ENCODE measurements at places on chromosomes 4 and X.

DNA sequence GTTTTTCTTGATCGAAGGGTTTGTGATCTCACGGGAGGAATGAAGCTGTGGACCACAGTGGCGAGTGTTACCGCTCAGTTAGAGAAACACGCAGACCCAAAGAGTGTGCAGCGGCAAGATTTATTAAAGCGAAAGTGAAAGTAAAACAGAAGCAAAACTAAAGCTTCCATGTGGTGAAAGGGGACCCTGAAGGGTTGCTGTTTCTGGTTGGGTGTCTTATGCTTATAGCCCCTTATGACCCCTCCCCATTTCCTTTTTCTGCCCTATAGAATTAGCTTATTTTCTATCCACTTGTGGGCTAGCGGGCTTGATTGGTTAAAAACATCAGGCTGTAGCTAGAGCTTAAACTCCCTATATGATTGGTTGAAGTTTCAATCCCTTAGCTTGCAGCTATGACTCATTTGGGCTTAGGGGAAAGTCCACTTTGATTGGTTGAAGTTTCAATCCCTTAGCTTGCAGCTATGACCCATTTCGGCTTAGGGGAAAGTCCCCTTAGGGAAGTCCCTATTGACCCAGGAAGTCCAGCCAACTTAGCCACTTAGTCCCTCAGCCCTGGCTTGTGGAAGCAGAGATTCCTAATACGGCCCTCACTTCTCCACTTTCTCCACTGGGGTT lies 171.2 kb upstream of the NWD2 start:
- DNase-seq = no peak

- no peak for DNase-seq
These were observed 225.8 kb downstream of the FGF13 start for GRCh38 chrX:138485767-138486166.

- DNase-seq = no peak
These were observed 51.1 kb upstream of the SLC10A4 start for GRCh38 chr4:48432017-48432416.

- no peak for DNase-seq
These were observed 74.0 kb upstream of the BCOR start for GRCh38 chrX:40171513-40172400.

DNA sequence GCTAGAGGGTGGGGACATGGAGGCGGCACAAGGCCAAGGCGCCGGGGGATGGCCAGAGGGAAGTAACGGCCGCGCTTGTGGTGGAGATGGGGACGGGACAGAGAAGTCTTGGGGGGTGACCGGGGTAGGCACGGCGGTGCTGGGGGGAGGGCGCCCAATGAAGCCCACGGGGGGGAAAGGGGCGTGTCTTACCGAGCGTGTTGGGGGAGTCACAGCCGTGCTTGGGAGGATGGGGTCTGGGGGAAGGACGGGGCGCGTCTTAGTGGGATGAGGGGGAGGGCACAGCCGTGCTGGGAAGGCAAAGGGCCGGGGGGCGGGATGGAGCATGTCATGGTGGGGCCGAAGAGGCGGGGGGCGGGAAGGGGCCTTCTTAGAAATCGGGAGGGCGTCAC lies 952 bp downstream of the ARSD start:
- DNase-seq = no peak

DNA sequence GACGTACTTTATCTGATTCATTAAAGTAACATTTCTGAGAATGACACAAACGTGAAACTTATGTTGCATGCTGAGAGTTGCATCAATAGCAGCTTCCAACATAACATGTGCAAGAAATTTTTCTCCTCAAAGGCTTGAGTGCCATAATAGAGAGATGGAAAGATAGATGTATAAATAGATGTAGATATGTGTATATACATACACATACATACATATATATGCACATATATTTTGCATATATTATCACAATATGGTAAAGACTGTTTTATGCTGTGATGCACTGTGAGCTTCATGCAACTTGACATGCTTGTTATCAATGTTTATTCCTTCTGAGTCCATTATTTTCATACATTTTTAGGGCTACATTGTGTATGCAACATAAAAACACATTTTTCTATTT lies 270.6 kb upstream of the GALNTL6 start:
- DNase-seq = no peak

GRCh38 chrX:109987884-109988283 lies 15.0 kb upstream of the TMEM164 start:
- no peak for DNase-seq

GRCh38 chr4:1500231-1500965 lies 94.2 kb upstream of the NKX1-1 start:
- DNase-seq = no peak

- DNase-seq = no peak
These were observed 49.5 kb downstream of the CLCN4 start for GRCh38 chrX:10206317-10206716.

DNA sequence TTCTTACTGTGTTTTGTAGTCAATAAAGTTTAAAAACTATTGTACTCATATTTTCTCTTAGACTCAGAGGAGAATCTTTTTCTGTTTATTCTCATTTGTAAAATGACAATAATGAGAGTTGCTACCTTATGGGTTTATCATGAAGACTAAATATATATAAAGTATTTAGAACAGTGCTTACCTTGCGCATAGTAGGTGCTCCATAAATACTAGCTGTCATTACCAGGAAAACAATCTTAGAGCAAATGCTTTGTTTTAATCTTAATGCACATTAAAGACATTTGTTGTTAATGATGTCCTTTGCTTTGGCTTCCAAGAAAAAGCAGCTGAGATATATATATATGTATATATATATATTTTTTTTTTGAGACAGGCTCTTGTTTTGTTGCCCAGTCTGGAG lies 44.9 kb downstream of the FIP1L1 start:
- DNase-seq = no peak

- DNase-seq = no peak
These were observed 135.5 kb downstream of the SOWAHB start for GRCh38 chr4:76762137-76763130.

- no peak for DNase-seq
These were observed 296.1 kb downstream of the TLL1 start for GRCh38 chr4:166169111-166169510.

DNA sequence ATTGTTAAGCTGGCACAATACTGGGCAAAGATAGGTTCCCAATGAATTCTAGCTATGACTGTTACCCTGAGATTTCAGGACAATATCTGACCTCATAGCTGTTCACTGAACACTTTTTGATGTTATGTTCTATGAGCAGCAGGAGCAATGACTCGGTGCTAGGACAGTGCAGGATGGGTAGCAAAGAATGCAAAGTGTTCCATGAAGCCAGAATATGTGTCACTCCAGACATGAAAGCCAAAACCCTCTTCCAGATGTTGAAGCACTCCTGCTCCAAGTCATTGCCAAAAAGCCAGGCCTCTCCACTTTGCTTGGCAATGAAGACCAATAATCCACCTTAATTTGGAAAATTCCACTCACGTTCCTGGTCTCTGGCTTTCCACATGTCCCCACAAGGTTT lies 300.9 kb upstream of the CPEB2 start:
- DNase-seq = no peak

DNA sequence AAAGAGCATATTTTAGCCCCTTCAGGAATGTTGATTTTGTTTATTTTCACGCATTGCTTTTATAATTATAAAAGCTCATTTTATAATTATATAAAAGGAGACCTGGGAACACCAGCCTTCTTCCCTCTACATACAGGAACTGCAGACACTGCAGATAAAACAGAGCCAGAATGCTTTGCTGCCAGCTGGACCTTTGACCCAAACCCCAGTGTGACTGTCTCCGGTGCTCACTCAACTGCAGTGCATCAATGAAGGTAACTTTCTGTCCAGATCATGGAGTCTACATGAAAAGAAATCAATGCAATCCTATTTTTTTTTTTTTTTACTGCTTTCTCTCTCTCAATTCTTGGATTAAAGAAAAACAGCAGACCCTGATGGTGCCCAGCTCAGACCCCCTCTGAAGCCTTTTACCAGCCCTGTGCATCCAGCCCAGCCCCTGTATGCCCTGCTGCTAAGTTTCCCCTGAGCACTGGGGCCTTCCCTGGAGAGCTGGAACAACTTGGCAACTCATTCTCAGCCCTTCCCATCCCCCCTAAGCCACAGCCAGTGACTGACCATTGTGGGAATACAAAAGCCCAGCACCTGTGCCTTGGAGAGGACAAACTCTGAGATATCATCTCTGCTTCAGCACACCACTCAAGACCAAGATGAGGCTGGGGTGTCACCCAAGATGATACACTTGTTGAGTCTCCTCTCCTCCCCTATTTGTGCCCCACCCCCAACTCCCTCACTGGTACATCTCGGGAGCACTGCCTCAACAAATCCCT lies 182.1 kb downstream of the EVC2 start:
- DNase-seq = no peak

- DNase-seq = no peak
These were observed at the start of gene AWAT1 for GRCh38 chrX:70234355-70234754. AWAT1 (plus strand) TSS chrX:70234655; CDS start chrX:70234696, 41 bp downstream.

DNA sequence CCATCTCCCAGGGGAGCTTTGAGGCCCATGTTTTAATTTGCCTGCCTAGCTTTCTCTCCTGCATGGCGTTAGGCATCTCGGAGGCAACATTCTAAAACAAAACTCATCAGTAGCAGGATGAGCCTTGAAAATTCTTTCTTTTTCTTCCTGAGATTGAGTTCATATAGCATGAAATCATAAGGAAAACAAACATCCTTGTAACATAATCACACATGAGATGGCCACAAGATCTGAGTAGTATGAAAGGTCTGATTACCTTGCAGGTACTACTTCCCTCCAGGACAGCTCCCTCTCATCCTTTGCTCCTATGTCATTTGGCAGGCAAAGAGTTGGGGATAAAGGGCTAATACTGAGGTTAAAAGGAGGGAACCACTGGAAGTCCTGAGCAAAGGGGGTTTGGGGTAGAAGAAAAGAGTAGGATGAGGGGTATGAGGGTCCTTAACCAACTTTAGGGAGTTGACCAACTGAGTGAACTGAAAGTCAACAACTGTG lies 37.5 kb upstream of the CXCL8 start:
- DNase-seq = no peak

DNA sequence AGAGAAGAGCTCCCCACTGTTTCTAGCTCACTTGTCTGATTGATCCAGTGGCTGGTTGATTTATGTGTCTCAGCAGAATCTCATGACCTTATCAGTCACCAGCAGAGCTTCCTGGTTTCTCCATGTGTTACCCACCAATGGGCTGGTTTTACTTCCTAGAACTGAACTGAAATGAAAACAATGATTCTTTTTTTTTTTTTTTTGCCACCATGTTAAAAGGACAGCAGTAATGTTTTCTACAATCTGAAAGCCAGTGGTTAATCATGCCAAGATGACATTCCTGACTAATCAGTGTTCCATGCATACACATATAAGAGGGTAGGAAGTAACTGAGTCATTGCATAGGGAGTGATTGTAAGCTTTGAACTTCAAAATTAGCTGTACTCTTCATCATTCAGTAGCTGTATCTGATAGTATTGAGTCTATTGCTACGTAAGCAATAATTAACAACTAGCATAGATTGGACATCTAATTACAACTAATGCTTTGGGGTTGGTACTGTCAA lies 67.7 kb downstream of the SLC4A4 start:
- DNase-seq = no peak

- DNase-seq = no peak
These were observed 36.9 kb downstream of the INTS6L start for GRCh38 chrX:135557344-135557743.

DNA sequence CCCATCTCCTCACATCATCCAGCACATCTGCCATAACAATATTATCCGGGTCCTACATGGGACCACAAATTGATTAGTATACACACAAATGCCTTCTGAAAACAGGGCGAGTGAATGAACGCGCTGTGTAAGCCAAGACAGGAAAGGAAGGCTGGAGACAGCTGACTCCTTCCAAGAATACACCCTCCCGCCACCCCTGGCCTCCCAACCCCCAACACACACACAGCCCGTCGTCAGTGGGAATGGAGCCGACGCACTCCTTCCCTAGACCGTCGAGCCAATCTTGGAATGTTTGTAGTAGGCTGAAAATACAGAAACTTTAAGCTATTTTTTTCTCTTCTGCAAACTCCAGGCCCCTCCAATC lies 319 bp upstream of the MAGEH1 start:
- DNase-seq = no peak

- no peak for DNase-seq
These were observed 54.5 kb downstream of the FHDC1 start for GRCh38 chr4:152990471-152991131.

- no peak for DNase-seq
These were observed 33.5 kb downstream of the SMS start for GRCh38 chrX:21974011-21974385.

- no peak for DNase-seq
These were observed 90.7 kb downstream of the WDFY3 start for GRCh38 chr4:84875636-84876371.

DNA sequence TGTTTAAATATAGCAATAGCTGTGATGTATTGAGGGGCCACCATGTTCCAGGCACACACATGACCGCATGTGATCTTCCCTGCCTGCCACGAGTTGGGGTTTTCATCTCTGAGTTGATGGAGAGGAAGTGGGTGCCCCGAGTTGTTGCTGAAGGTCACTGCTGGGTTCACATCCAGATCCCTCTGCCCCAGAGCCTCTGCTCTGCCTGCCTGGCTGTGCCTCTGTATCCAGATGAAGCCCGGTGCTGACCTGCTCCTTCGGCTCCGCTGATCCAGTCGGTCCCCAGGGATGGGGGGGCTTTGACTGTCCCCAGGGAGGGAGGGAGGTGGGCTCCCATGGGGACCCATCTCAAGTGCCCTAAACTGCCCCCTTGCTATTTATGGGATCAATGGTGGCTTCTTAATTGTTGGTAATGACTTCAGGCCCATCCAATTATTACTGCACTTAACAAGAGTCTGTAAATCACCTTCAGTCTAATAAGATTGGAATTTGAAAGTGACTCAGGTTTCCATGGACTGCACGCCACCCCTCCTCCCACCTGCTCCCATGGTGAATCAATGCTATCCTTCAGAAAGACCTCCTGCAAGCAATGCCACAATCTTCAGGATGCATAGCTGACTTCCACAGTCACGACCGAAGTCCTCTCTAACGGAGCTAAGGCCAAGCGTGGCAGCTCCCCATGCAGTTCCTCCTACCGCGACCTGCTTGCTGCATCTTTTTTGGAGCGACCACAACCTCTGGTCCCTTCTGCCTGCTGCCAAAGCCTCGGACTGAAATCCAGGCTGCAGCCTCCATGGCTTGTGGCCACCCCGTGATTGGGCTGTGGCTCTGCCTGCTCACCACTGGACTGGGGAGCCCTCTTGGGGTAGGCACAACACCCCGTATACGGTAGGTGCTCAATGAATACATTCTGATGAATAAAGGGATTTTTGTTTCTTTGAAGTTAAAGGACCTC lies 73.1 kb downstream of the CPZ start:
- no peak for DNase-seq

GRCh38 chr4:22986881-22987280 lies 294.1 kb downstream of the GBA3 start:
- DNase-seq = no peak

- no peak for DNase-seq
These were observed 17.0 kb downstream of the ZNF280C start for GRCh38 chrX:130251671-130252070.

All from NCI-H1417 (cell line).